ENCODE measurements at places on chromosomes 3 and 15. TPM values are rescaled to one million over a fixed set of nuclear protein-coding genes. Genes with fewer than 3 reads are reported as not detected.

DNA sequence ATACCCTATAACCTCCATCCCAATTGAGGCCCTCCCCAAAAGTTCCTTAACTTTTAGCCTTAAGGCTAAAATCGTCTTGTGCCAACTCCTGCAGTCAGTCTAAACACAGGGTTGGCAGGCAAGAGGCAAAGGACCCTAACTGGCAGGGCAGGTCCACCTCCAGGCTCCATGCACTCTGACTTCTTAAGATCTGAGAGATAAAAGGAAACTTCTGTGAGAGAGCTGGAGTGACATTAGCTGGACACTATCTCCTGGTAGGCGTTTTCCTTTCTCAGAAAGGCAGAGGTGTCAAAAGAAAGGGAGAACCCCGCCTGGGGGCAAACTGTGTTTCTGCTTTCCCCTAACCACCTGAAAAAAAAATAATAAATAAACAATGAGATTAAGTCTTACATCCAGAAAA is 3.6 kb downstream of the CHSY1 start:
- DNase-seq, result no peak
- peaks cover 50% of the 10 kb centered on the region for H3K4me1 ChIP-seq
- no peaks in the 10 kb centered on the region for H3K27me3 ChIP-seq

GRCh38 chr15:29612096-29612495 is 210.2 kb downstream of the TJP1 start:
- H3K36me3 ChIP-seq, result no peaks in the 10 kb centered on the region
- no peaks in the 10 kb centered on the region for H3K4me1 ChIP-seq
- no peak for DNase-seq
- H3K4me3 ChIP-seq, result no peak overlapping the region

GRCh38 chr15:86620641-86621349 is 541.1 kb downstream of the AGBL1 start:
- H3K27me3 ChIP-seq, result no peaks in the 10 kb centered on the region
- no peak overlapping the region for H3K4me3 ChIP-seq
- peaks cover 22% of the 10 kb centered on the region for H3K4me1 ChIP-seq
- DNase-seq, result no peak
- H3K36me3 ChIP-seq, result no peaks in the 10 kb centered on the region

Gene NUP210
- total RNA-seq, result 143 TPM

DNA sequence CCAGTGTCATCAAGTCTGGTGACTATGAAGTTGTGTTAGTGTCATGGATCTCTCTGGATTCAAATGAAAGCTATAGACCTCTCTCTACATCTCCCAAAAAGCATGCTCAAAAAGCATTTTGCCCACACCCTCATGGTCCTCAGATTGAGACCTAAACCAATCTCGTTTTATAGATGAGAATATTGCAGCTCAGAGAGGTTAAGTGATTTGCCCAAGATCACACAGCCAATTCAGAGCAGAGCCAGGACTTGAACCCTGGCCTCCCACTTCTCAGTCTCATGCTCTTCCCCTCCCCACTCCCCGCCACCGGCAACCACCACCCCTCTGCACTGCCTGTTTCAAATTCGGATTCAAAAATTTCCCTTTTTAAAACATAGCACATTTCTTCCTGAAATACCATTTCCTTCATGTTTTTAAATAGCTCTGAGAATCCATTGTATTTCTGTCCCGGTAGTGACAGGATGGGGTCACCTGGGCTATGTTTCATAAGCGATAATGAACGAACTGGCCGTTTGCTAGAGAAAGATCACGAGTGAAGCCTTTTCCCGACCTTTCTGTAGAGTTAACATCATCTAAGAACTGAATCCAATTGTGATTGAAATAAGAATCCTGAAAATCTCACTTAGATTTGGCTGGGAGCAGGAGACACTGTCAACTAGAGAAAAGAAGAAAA is 769 bp downstream of the SSUH2 start:
- H3K4me3 ChIP-seq, result no peak overlapping the region
- H3K27ac ChIP-seq, result no peak overlapping the region
- no peaks in the 10 kb centered on the region for H3K27me3 ChIP-seq
- no peaks in the 10 kb centered on the region for H3K36me3 ChIP-seq
- no peak for DNase-seq

Gene NAALADL2
- not detected for total RNA-seq

DNA sequence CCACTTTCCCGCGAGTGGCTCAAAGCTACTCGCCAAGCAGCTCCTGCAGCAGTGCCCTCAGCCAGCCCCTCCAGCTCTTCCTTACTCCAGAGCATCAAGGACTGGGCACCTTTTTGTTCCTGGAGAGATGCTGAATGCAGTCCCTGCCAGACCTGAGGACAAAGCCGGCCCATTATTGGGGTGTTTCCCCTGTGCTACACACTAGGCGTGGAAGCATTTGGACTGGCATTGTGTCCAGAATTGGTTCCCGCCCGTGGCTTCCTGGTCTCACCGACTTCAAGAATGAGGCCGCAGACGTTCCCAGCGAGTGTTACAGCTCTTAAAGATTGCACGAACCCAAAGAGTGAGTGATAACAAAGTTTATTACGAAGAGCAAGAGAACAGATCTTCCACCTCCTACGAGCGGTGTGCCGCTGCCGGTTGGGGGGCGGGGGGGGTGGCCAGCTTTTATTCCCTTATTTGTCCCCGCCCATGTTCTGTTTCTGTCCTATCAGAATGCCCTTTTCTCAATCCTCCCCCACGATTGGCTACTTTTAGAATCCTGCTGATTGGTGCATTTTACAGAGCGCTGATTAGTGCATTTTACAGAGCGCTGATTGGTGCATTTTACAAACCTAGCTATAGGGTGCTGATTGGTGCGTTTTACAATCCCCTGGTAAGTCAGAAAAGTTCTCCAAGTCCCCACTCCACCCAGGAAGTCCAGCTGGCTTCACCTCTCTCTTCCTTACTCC is 62.4 kb downstream of the NSMCE3 start:
- no peak overlapping the region for H3K4me3 ChIP-seq
- no peaks in the 10 kb centered on the region for H3K4me1 ChIP-seq
- H3K36me3 ChIP-seq, result no peaks in the 10 kb centered on the region

Gene CEP97
- total RNA-seq, result 16.6 TPM

Gene SLC51B
- total RNA-seq, result not detected

GRCh38 chr3:138046955-138047354 is 37.0 kb downstream of the CLDN18 start:
- no peaks in the 10 kb centered on the region for H3K4me1 ChIP-seq
- H3K27ac ChIP-seq, result no peak overlapping the region
- H3K27me3 ChIP-seq, result no peaks in the 10 kb centered on the region
- no peak for DNase-seq

DNA sequence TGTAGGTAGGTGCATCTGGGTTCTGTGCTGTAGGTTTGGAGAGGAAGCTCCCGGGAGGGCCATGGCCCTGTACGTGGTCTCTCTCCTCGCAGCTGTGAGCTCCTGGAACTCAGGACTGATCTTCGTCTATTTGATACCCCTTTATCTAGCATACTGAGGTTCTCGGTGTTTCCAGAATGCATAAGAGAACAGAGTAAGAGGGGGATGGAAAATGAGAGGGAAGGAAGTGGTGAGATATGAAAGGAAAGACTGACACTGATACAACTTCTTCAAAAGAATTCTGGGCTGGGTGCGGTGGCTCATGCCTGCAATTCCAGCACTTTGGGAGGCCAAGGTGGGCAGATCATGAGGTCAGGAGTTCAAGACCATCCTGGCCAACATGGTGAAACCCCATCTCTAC is 90.7 kb downstream of the CHRD start:
- H3K4me1 ChIP-seq, result no peaks in the 10 kb centered on the region
- H3K27ac ChIP-seq, result no peak overlapping the region
- no peaks in the 10 kb centered on the region for H3K36me3 ChIP-seq
- DNase-seq, result no peak

DNA sequence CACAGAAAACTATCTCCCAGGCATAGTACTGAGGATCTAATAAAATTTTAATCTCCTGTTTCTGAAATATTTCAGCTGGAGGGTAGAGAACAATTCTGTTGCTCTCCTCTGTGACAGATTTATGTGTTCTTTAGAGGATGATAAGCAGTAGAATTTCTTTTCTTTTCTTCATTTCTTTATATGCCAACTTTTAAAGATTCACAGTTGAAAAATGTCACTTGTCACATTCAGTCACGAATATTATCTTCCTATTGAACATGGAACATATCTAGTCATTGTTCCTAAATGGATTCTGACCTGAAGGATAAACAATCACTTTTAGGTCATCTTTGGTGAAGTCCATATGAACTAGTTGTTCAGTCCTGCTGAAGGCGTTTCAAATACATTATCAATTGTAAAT is 585.5 kb upstream of the DPPA4 start:
- DNase-seq, result no peak
- no peak overlapping the region for H3K4me3 ChIP-seq
- no peaks in the 10 kb centered on the region for H3K4me1 ChIP-seq
- no peaks in the 10 kb centered on the region for H3K36me3 ChIP-seq

GRCh38 chr3:58000306-58001085 is 7.7 kb upstream of the FLNB start:
- no peak overlapping the region for H3K4me3 ChIP-seq
- no peaks in the 10 kb centered on the region for H3K27me3 ChIP-seq
- H3K4me1 ChIP-seq, result peaks cover 11% of the 10 kb centered on the region
- H3K36me3 ChIP-seq, result no peaks in the 10 kb centered on the region

Gene TMOD2
- total RNA-seq, result 10.0 TPM

Gene SLC51A
- total RNA-seq, result not detected

Gene SLC9C1
- total RNA-seq, result not detected

DNA sequence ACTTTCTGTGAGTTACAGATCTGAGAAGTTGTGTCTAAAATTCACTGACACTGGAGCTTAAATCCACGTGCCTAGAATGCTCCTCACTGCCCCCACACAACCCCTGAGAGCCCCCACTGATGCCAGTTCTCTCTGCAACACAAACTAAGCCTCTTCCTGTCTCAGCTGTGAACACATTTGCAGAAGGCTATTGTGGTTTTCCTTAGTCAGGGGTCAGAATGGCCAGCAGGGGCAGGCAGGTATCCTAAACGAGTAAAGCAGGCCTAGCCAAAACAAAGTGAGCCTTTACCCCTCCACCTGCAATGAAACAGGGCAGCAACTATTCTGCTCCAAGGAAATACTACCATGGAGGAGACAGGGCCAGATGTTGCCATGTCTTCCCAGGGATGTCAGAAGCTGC is 78.6 kb downstream of the FHIT start:
- no peak overlapping the region for H3K4me3 ChIP-seq
- H3K27me3 ChIP-seq, result no peaks in the 10 kb centered on the region
- no peaks in the 10 kb centered on the region for H3K4me1 ChIP-seq
- DNase-seq, result no peak
- H3K27ac ChIP-seq, result no peak overlapping the region

GRCh38 chr15:93451265-93451664 is 362.3 kb upstream of the RGMA start:
- H3K4me3 ChIP-seq, result no peak overlapping the region
- DNase-seq, result no peak
- H3K27me3 ChIP-seq, result no peaks in the 10 kb centered on the region

GRCh38 chr3:36846406-36846805 is 82.1 kb upstream of the DCLK3 start:
- DNase-seq, result no peak
- no peaks in the 10 kb centered on the region for H3K27me3 ChIP-seq
- peaks cover 16% of the 10 kb centered on the region for H3K4me1 ChIP-seq
- no peak overlapping the region for H3K4me3 ChIP-seq
- no peak overlapping the region for H3K27ac ChIP-seq
- peaks cover 57% of the 10 kb centered on the region for H3K36me3 ChIP-seq

GRCh38 chr15:72318408-72318942 is 1.5 kb downstream of the CELF6 start:
- no peak for DNase-seq
- H3K36me3 ChIP-seq, result no peaks in the 10 kb centered on the region
- H3K4me3 ChIP-seq, result no peak overlapping the region
- H3K27me3 ChIP-seq, result no peaks in the 10 kb centered on the region
- no peak overlapping the region for H3K27ac ChIP-seq

DNA sequence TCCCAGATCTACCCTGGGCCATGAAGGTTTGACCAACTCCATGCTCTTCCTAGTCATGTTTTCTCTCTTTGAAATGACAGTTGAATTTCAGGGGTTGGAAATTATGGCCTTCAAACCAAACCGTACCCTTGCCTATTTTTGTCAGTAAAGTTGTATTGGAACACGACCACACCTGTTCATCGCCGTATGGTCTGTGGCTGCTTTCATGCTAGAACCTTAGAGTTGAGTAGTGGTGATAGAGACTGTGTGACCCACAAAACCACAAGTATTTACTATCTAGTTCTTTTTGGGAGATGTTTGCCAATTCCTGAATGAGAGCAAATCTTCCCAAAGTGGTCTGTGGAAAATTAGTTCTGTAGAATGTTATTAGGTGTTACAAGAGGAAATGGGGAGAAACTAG is 24.0 kb upstream of the STARD5 start:
- H3K4me1 ChIP-seq, result no peaks in the 10 kb centered on the region
- DNase-seq, result no peak
- H3K27ac ChIP-seq, result no peak overlapping the region
- no peaks in the 10 kb centered on the region for H3K36me3 ChIP-seq

Gene CHRNA5
- 8.9 TPM for total RNA-seq

- DNase-seq, result no peak
- H3K4me3 ChIP-seq, result no peak overlapping the region
- H3K27ac ChIP-seq, result no peak overlapping the region
- no peaks in the 10 kb centered on the region for H3K27me3 ChIP-seq
- peaks cover 13% of the 10 kb centered on the region for H3K4me1 ChIP-seq
- H3K36me3 ChIP-seq, result peaks cover 14% of the 10 kb centered on the region
Measured at GRCh38 chr3:122496508-122496907, 18.2 kb downstream of the KPNA1 start.

DNA sequence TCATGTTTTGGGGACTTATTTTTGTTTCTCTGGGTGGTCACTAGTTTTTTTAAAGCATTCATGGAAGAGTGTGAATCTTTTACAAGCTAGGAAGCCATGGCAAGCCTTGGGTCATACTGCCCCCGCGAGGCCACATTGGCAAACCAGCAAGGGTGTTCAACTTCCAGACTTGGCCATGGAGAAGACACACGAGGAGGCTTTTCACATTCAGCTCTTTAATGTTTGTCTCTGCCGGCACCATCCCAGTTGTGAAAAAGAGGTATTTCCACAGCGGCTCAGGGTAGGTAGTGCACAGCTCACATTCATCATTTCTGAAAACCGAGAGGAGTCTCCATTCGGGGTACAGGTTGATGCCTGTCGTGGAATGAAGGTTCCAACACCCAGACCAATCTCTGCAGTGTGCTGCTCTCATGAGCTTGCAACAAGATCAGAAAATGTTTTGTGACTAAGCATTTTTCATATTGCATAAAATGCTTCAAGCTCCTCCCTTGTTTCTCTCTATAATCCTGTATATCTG is 7.7 kb downstream of the CCR5 start:
- no peak overlapping the region for H3K4me3 ChIP-seq
- no peak overlapping the region for H3K27ac ChIP-seq
- DNase-seq, result peak; percentile 45

Gene PARP15
- total RNA-seq, result 13.9 TPM

Gene RTP3
- total RNA-seq, result not detected

GRCh38 chr3:45095916-45096526 is 50.2 kb downstream of the CDCP1 start:
- H3K27ac ChIP-seq, result no peak overlapping the region
- H3K36me3 ChIP-seq, result no peaks in the 10 kb centered on the region
- peaks cover 5% of the 10 kb centered on the region for H3K27me3 ChIP-seq

DNA sequence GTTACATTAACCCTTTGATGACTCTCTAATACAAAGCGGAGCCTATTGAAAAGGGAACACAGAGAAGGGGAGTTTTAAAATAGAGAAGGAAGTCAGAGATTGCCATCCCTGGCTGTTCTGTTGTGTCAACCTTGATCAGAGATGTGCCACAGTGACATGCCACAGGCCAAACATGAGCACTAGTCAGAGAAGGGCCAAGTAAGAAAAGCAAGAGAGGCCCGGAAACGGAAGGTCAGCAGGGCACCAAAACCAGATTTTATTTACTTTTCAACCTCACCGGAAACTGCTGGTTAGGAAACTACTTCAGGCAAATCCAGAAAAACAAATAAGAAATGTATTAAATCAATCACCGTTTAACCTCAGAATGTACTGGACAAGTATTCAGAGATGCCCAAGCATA is 171.8 kb downstream of the ALCAM start:
- no peaks in the 10 kb centered on the region for H3K4me1 ChIP-seq
- H3K27ac ChIP-seq, result no peak overlapping the region
- DNase-seq, result no peak
- no peak overlapping the region for H3K4me3 ChIP-seq
